ENCODE measurements at places on chromosomes 16 and 17.

DNA sequence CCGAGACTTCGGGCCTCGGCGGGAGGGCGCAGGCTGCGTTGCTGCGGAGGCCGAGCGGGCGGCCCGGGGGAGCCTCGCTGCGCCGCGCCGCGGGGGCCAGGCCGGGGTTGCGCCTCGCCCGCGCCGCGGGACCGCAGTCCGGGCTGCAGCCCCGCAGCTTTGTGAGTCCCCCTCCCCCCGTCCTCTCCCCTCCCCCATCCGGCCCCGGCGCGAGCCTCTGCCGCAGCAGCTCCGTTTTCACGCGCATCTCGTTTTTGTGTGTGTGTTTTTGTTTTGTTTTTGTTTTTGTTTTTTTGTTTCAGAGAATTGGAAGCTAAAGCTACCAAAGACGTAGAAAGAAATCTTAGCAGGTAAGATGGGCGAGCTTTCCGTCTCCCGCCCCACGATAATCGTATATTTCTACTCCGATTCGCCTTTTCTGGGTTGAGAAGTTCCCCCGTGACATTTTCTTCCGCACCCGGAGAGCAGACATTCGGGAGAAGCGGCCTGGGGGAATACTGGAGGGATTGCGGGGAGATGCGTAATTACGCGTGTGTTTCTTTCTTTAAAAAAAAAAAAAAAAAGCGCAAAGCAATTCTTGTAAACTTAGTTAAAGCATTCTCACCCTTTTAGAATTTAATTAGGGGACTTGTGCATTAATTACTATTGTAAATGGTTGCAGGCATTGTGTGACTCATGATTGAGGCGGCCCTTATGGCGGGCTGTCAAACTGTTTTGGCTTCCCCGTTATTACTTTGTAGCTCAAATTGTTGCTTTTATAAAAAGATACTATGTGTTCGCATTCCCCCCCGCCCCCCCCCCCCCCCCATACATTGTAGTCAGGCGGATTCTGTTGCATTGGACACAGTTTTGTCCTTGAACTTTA lies 732 bp downstream of the TNRC6A start:
- no peak for DNase-seq

DNA sequence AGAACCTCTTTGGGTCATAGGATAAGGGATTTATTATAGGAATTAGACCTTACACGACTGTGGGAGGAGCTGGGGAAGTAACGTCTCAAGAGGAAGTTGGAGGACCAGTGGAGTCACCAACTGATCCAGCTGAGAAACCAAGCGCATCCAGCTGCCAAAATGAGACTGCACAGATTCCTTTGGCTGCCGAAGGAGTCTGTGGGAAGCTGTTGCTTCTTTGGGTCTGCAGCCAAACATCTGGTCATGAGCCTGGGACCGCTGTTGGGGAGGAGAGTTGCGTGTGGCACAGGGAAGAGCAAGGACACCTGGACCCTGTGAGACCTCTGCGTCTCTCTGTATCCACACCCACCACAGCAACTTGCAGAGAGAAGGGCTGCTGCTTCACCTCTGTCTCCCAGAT lies 2.4 kb upstream of the NACA2 start:
- DNase-seq = no peak

DNA sequence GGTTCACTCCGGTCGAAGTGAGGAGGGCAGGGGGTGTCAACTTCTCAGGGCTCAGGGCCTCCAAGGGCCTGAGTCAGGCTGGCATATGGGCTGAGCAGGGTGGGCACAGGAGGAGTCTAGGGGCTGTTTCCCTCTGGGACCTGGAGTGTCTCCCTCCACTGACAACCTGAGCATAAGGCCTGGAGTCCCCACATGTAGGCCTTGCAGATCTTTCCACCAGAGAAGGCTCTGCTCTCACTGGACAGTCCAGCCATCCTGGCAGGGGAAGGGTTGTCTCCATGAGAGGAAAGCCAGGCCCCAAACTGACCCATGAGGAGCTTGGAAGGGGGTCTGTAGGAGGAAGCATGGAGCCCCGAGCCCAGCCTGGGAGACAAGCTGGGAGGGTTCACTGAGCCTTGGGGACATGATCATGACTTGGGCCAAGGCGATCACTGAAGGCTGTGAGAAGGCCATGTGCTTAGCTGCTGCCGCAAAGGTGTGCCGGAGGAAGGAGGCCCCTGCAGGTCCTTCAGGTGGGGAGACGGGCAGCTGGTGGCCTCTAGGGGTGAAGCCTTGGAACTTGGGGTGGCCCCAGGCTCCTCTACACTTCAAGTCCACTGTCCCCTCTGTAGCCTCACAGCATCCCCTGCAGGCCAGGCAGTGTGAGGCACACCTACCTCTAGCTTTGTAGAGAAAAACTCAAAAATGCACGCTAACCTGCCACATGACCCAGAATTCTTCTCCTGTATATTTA lies 9.9 kb downstream of the CMTM2 start:
- DNase-seq = no peak

DNA sequence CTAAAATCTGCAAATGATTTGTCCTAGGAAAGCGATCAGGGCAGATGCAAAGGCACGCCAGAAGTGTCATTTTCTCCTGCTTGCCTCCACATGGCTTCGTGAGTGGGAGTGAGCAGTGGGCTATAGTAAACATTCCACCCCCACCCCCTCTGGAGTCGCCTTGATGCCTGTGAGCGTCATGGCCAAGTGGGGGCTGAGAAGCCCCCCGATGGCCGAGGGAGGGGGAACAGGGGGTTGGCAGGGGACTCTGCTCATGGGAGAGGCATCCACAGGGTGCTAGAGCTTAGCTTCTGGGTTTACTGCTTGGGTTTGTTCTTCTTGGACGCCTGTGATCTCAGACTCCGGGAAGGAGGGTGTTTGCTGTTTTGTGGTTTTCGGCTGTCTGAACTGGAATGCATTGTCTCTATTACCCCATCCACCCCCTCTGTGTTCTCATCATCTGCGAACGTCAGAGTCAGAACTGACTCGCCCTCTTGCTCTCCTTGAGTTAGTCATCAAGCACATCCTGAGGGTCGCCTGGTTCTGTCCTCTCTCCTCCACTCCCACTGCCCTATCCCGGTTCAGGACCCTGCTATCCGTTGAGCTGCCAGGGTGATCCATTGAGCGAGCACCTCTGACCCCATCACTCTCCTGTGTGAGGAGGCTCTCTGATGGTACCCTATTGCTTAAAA lies 15.4 kb downstream of the TNS4 start:
- no peak for DNase-seq

DNA sequence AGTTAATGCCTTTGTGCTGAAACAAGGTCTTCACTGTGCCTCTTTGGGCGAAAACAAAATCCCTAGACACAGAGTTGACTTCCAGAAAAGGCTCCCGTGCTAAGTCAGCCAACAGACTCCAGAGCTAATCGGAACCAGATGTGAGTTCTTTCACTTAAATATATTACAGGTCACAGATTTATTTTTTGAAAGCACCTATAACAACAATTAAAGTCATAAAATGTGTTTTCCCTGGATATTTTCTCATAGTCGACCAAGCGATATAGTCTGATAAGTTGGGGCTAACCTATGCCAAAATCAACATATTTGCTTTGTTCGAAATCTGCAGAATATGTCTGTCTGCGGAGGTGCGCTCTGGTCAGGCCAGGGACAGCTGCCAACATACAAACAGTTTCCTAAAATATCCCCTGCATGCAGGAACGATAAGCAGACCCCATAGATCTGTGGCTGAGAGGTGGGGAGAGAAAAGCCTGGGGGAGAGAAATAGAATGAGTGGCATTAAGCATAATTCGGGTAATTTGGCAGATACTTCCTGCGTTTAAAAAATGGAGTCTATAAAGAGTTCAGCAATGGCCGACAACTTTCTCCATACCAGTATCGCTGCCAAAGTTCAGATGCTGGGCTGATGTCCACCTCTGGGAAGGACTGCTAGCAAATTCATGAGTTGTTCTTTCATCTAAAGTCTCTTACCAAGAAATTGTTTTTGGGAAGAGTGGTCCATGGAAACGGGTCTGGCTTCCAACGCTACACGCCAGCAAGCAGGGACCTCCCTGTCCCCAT lies 50.8 kb upstream of the MYH10 start:
- DNase-seq = no peak

DNA sequence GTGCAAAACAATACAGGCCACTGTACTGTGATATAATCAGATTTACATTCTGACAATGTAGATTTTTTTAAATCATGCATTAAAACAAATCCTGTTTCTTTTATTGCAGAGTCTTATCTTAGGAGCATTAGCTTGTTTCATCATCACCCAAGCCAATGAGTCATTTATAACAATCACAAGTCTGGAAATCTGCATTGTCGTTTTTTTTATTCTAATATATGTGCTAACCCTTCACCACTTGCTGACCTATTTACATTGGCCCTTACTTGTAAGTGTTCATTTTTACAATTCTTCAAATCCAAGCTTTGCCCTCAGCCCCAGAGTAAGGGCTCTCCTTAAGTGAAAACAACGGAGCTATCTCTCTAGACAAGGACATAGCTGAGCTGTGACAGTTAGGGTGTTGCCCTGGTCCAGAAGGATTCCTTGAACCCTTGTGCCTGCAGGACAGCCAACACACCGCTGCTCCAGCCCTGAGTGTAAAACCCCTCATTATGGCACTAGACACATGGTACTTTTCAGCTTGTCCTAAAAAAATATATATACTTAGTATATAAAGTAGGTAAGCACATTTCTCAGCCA lies 3.7 kb downstream of the CMTM1 start:
- no peak for DNase-seq

- DNase-seq = no peak
Measured at GRCh38 chr17:64200080-64201032, 62.7 kb downstream of the TEX2 start.

GRCh38 chr17:78196716-78197115 lies 9.6 kb downstream of the AFMID start:
- DNase-seq = no peak

- no peak for DNase-seq
Measured at GRCh38 chr17:21157586-21158370, 31.0 kb downstream of the DHRS7B start.

DNA sequence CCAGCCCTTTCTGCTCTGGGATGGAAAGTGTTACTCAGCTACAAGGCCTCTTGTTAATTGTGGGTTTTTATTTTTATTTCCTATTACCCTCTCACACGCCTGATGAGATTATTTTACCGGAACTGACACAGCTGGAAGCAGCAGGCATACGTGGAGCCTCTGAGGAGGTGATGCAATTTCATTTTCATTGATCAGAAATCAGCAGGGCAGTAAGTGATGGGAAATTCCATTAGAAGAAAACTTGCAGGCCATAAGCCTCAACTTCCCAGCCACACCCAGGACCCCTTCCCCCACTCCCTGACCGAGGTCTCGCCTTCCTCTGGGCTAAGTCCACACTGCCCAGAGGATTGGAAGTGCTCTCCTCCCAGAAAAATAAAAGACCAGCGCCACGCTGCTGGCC lies 69.7 kb downstream of the ZFHX3 start:
- DNase-seq = no peak

Measured in progenitor cell of endocrine pancreas (in vitro differentiated cells).